ENCODE measurements at places on chromosomes 2 and 18. TPM values are rescaled to one million over a fixed set of nuclear protein-coding genes. Genes with fewer than 3 reads are reported as not detected.

DNA sequence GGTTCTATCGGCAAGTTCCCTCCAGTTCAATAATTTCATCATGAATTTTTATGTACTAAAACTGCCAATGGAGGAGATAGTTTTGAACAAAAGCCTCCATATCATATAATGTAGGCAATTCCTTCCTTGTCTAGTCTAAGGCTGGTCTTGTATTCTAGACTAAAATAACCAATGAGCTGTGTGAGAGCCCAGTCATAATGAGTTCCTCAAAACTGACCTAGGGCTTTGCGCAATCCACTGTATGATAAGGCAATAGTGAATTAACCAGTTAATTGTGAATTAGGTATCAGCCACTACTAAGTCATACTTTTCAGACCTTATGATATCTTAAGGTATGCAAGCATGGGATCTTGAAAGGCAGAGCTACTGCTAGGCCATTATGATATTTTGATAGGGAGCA, 7.6 kb upstream of the UXS1 start:
- no peak for DNase-seq

DNA sequence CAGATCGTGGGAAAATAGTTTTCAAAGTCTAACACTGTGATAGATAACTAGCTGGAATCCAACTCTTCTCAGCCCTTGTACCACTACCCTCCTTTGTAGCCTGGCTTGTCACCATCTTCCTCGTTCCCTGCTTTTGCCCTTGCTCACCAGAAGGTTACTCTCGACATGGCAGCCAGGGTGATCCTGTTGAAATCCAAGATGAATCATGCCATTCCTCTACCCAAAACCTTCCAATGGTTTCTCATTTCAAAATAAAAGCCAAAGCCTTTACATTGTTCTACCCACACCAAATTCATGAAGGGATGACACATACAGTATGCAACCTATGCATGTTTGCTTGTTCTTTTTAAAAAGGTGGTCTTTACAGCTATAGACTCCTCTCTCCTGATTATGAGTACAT, 45.7 kb downstream of the STAT4 start:
- DNase-seq: no peak

GRCh38 chr18:79628416-79629248, 51.0 kb upstream of the CTDP1 start:
- DNase-seq: peak; percentile 11

The GPR155 gene
- total RNA-seq: 11.2 TPM

Data from left cardiac atrium (tissue), 4 donors.